ENCODE measurements at places on chromosomes 5 and 9.

- DNase-seq: no peak
These were observed 190.5 kb upstream of the OR13F1 start for GRCh38 chr9:104313396-104314110.

- DNase-seq: no peak
These were observed 30.3 kb downstream of the MAN2A1 start for GRCh38 chr5:109719978-109720377.

GRCh38 chr5:4857761-4858160, 282.4 kb upstream of the ADAMTS16 start:
- DNase-seq: no peak

DNA sequence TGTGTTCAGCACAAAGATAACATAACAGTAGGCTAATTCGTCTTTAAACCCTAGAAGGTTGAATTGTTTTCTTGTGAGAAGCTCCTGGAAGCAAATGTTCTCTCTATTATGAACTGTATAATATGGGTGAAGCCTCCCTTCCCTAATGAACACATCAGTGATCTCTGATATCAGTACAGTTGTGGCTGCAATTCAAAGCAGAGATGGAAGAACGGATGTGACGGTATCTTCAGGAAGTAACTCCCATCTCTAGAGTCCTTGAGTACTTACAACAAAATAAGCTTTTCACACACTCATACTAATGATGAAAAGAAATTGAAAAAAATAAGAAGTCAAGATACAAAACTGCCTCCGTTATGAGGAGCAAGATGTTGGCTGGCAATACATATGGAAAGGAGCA, 4.5 kb downstream of the HCN1 start:
- no peak for DNase-seq

- no peak for DNase-seq
These were observed 1310.0 kb upstream of the C9orf72 start for GRCh38 chr9:28883234-28883633.

GRCh38 chr9:95839012-95839411, 36.5 kb upstream of the ERCC6L2 start:
- no peak for DNase-seq

DNA sequence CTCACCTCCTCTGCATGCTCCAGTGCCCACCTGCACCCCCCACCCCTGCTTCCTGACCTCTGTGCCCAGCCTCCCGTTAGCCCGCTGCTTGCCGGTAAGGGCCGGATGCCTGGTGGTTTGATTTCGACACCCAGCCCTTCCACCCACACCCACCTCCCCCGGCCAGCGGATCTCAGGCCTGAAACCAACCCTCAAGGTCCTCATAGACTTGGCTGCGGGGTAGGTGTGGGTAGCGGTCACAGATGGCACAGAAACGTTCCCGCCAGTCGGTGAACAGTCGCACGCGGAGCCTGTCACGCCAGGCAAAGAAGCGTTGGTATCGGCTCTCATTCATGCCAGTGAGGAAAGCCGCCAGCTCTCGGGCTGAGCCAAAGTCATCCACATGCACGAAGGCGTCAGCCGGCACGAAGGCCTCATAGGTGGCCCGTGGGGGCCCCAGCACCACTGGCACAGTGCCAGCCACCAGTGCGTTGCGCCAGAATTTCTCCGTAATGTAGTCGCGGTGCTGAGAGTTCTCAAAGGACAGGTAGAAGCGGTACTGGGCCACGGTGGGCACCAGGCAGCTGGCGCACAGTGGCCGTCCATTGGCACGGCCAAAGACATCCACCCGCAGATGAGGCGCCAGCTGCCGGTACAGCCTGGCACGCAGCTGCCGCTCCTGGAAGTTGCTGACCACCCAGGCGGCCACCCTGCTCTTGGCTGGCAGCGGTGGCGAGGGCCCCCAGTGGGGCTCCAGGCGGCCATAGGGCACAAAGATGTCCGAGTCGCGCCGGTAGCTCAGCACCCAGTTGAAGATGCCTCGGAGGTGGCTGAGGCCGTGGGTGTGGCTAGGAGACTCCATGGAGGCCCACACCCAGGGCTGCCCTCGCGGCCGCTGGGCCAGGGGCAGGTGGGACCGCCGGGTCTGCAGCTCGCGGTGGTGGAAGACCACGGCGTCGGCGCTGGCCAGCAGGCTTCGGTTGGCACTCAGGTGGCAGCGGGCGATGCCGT, 1.1 kb downstream of the FUT7 start:
- peak; percentile 51 for DNase-seq

- peak; percentile 42 for DNase-seq
These were observed 122.7 kb upstream of the LMX1B start for GRCh38 chr9:126490871-126491567.

GRCh38 chr5:172707285-172708182, 63.5 kb downstream of the DUSP1 start:
- no peak for DNase-seq

- DNase-seq: no peak
These were observed 194.4 kb downstream of the DEPDC1B start for GRCh38 chr5:60505373-60506171.

DNA sequence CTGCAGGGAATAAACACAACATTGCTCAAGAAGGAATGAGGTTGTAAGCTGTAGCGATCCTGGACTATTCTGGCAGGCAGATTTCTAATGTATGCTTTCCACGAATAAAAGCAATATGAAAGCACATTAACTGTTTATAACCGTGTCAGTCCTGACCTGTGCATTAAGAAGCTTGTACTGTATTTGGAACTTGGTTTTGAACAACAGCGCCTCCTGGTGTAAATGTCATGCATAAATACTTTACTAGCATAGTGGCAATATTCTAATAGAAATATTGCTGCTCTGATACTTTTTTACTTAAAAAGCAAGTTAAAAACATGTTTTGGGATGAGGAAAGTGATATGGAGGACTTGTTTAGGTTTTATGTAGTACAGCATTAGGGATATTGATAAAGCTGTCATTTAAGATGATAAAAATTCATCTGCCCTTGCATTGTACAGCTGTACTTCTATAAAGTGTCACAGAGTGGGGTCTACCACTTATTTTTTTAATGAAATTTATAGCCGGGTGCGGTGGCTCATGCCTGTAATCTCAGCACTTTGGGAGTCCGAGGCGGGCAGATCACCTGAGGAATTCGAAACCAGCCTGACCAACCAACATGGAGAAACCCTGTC, 70.7 kb upstream of the GNE start:
- DNase-seq: no peak

GRCh38 chr5:52822437-52822836, 34.7 kb downstream of the ITGA1 start:
- no peak for DNase-seq

- DNase-seq: no peak
These were observed 142.9 kb downstream of the HSD17B3 start for GRCh38 chr9:96158909-96159575.

DNA sequence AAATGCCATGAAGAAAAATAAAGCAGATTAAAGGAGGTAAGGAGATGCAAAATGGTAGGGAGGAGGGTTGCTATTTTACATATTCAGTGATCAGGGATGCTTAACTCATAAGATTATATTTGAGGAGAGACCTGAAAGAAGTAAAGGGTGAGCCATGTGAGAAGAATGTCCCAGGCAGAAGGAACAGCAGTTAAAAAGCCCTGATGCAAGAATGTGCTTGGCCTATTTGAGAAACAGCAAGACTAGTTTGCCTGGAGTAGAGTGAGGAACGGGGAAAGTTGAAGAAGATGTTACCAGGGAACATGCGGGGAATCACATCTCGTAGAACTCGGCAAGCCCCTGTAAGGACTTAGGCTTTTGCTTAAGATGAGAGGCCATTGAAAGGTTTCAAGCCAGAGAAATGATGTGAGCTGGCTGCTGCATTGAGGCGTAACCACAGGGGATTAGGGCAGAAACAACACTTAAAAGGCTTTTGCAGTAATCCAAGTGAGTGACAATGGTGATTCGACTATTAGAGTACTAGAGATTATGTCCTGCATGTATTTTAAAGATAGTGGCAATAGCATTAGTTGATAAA, 198.7 kb downstream of the VPS13A start:
- DNase-seq: no peak

GRCh38 chr5:173659423-173659822, 43.0 kb upstream of the BOD1 start:
- no peak for DNase-seq

GRCh38 chr5:154165886-154166285, 24.6 kb upstream of the GALNT10 start:
- DNase-seq: no peak

DNA sequence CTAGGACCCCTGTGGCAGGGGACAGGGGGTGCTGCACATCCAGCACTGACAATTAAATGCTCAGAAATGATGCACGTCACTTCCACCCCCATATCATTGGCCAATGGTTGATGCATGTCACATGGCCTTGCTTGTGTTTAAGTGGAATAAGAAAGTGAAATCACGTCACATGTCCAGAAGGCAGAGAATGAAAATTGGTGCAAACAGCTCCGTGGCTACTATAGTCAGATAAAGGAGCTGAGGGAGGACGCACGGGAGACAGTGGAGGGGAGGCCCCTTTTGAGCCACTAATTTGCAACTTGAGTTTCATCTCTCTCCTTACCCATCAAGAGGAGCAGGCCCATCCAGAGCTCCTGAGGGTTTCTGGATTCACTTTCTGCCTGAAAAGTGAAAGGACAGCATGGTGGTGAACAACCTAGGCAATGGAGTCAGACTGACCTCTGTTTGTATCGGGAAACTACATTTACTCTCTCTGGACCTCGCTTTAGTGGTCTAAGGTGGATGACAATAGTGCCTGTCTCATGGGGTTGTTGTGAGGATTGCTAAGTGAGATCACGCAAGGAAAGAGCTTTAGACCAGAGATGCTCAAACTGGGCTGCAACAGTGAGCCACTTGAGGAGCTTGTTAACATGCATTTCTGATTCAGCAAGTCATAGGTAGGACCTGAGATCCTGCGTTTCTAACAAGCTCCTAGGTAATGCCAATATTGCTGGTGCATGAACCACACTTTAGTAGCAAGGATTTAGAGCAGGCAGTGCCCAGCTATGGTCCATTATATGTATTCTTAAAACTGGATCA, 133.9 kb upstream of the ADRA1B start:
- DNase-seq: no peak

DNA sequence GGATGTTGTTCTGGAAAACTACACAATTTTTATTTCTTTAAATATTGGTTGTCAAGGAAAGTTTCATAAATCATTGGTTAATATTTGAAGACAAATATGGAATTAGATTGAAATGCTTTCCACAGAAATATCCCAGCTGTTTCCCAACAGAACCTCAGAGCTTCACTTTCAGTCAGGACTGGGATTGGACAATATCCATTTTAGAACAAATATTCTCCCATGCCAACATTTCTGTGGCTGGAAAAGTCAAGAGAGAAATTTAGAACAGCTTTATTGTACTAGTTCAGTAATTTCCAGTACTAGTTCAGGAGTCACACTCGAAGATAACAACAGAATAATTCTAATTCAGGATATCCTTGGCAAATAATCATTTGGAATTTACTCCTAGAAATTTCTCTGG, 116.1 kb upstream of the TUT7 start:
- DNase-seq: no peak

DNA sequence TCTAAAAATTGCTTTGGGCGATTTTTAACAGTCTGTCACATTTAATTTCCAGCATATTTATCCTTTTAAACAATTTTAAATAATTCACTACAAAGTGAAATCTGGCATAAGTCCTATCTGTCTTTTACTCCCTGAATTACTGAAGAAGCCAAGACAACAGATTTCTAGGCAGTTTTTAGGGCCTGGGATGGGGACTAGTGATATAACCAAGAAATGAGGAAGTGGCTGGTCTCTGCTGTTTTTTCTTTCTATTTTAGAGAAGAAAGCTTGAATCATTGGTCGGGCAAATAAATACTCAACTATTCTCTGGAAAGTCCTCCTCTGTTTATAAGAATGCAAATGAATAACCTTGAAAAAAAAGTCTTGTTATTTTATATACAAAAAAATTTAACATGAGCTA, 79.7 kb upstream of the SSBP2 start:
- DNase-seq: no peak

DNA sequence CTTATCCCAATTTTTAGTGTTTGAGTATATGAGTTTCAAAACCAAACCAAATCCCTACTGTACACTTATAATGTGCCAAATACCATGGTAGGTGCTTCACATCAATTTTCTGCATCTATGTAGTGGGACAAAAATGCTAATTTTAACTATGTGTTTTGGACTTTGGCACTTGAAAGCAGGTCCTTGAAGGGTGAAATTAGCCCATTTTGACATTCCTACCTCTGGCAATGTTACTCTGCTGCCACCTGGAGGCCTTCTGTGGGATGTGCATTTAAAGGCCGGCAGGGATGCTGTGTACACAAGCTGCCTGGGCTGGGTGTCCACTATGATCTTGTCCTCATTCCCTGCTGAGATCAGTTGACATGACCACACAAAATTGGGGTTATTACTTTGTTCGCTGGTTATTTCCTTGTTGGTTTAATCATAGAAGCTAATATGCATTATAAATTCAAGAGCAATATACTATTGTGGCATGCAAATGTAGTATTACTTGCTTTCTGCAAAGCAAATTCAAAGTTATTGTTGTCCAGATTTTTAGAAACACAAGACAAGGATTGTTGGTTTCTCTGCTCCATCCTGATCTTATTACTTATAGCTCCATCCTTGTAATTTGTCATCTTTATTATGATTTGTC, 166.8 kb downstream of the ARHGEF28 start:
- DNase-seq: peak; percentile 43

DNA sequence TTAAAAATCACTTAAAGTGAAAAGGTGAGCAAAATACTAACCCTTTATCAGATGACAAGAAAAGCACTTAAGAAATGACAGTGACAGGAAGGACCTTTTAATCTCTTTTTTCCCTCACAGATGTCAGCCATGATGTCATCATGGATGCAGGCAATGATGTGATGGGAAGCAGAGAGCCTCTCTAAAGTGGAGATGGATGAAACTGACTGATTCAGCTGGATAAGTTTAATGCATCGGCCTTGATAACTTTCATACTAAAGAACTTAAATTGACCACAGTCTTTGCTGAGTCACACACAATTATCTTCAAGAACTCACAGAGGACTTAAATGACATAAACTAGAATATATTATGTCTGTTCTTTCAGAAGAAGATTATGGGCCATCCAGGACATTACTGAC, 153.2 kb upstream of the FGF10 start:
- no peak for DNase-seq

- no peak for DNase-seq
These were observed 63.3 kb upstream of the TAF1L start for GRCh38 chr9:32698706-32699277.

DNA sequence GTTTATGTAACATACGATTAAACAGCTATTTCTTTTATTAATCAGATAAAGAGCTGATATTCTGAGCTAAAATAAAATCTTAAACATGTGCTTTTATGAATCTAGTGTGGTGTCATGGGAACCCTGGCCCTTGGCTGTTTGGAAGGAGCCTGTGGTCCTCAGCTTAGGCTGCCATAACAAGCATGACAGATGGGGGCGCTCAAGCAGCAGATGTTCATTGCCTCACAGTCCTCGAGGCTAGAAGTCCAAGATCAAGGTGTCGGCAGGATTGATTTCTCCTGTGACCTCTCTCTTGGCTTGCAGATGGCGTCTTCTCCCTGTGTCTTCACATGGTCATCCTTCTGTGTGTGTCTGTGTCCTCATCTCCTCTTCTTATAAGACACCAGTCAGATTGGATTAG, 448.2 kb downstream of the GADD45G start:
- no peak for DNase-seq

- DNase-seq: no peak
These were observed 78.3 kb upstream of the NEK6 start for GRCh38 chr9:124179196-124180071.
